ENCODE measurements at places on chromosomes 11 and 22.
A peak's percentile ranks its signal among the peaks of the same experiment; 100 is the strongest.

GRCh38 chr11:63567044-63567840 is 4.1 kb upstream of the PLAAT2 start:
- DNase-seq = peak; percentile 24

GRCh38 chr11:134950692-134951304 is 538.8 kb upstream of the B3GAT1 start:
- DNase-seq = no peak

- DNase-seq = peak; percentile 12
Measured at GRCh38 chr22:32801537-32802236, at the start of gene TIMP3. Gene TIMP3 (plus strand): TSS chr22:32801705. CDS start chr22:32802002, 297 bp downstream.

- DNase-seq = no peak
Measured at GRCh38 chr11:45217991-45218390, 68.2 kb downstream of the SYT13 start.

- DNase-seq = no peak
Measured at GRCh38 chr22:25062386-25063085, 110.0 kb downstream of the KIAA1671 start.

GRCh38 chr11:76678321-76678720 is 7.8 kb upstream of the LRRC32 start:
- DNase-seq = no peak

DNA sequence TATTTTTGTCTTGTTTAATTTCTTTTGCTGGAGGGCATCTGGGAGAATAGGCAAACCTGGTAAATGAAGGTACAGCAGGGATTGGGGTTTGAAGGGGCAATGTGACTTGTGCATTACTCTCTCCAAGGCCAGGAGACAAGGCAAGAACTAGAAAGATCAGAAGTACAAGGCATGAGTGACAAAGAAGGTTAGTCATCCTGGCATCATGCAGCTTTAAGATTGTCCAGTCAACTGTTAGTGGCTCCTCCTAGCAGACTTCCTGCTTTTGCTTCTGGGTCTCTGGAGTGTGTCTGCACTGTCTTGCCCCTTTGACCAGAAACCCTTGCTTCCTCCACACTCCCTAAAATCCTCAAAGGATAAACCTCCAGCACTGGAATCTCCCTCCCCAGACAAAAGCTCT is 27.2 kb upstream of the GLYATL1 start:
- DNase-seq = no peak

- DNase-seq = no peak
Measured at GRCh38 chr11:78657968-78658839, 83.5 kb upstream of the NARS2 start.

- no peak for DNase-seq
Measured at GRCh38 chr22:45485261-45485660, 17.4 kb upstream of the FBLN1 start.

GRCh38 chr11:111194860-111195568 is 50.5 kb upstream of the POU2AF2 start:
- no peak for DNase-seq

- DNase-seq = no peak
Measured at GRCh38 chr11:72813740-72814285, 398 bp upstream of the ATG16L2 start.

- DNase-seq = no peak
Measured at GRCh38 chr11:130801333-130802122, 114.8 kb downstream of the SNX19 start.

GRCh38 chr22:24429411-24430365 is 2.3 kb downstream of the ADORA2A start:
- no peak for DNase-seq

GRCh38 chr22:30240541-30241417 is 5.8 kb downstream of the LIF start:
- no peak for DNase-seq

DNA sequence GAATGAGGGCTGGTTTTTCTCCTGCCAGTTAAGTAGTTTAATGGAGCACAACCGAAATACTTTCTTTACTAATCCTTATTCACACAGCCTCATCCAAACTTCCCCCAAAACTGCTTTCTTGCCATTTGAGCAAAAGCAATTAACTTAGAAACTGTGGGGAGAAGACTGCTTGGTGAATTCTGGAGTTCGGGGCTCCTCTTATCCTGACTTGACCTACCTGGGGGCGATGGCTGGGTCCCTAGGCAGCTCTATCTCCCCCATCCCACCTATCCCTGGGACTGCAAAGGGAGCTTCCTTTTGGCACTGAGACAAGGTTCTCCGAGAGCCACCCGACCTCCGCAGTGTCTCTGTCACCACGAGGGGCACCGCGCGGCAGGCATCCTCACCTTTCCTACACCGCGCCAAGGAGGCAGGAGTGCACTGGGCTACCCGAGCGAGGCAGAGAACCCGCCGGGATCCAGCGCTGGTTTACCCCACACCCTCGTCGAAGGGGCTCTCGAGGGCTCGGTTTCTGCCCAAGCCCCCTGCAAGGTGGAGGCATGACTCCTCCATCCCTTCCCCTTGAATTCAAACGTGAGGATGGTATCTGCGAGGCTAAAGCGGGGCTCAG is 759 bp downstream of the DESI1 start:
- DNase-seq = peak; percentile 21

GRCh38 chr11:37727371-37727770 is 1129.3 kb upstream of the RAG2 start:
- DNase-seq = no peak

DNA sequence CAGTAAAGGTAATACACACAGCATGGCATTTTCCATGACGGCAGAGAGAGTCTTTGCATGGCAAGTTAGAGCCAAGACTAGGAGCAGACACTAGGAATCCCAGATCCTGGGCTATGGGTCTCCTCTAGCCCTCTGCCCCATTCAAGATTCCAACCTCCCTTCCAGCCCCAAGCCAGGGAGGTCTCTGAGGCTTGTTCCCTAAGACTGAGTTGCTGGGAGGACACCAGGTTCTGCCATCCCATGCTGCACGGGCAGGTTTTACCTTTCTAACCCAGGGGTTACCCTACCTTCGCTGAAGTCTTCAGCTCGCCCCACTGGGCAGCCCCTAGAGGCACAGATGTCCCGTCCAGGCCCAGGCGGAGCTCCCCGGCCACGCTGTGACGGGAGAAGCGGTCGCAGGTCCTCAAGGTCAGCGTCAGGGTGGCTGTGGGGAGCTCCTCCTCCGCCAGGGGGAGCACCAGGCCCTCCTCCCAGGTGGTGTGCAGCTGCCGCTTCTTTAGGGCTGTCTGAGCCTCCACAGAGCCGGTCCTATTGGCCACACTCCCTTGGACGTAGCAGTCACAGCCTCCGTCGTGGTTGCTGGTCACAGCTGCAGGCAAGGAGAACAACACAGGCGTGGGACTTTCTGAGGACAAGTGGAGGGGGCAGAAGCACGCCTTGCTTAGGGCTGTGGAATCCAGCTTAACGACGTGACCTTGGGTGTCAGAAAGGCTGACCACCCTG is 33.8 kb downstream of the SYT13 start:
- no peak for DNase-seq

GRCh38 chr11:115996125-115996807 is 492.1 kb upstream of the CADM1 start:
- DNase-seq = no peak

- no peak for DNase-seq
Measured at GRCh38 chr11:129426038-129426437, 50.4 kb downstream of the BARX2 start.

DNA sequence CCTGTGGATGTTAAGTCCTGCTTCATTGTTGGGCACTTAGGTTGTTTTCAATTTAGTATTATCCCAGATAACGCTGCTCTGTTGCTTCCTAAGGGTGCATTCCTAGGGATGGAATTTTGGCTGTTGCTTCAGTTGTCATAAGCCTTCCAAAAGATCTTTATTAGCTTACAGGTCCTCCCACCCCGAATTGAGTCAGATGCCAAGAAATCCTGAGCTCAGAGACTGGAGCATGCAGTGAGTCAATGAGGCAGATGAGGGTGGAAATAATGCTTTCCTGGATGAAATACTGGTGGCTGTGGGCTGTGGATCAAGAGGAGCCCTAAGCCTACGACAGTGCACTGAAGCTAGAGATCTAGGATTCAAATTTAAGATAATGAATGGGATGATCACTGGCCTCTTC is 10.7 kb upstream of the IL18BP start:
- DNase-seq = no peak

- no peak for DNase-seq
Measured at GRCh38 chr11:26997378-26997777, 3.5 kb downstream of the FIBIN start.

GRCh38 chr11:125465255-125465654 is 30.8 kb downstream of the FEZ1 start:
- DNase-seq = no peak

DNA sequence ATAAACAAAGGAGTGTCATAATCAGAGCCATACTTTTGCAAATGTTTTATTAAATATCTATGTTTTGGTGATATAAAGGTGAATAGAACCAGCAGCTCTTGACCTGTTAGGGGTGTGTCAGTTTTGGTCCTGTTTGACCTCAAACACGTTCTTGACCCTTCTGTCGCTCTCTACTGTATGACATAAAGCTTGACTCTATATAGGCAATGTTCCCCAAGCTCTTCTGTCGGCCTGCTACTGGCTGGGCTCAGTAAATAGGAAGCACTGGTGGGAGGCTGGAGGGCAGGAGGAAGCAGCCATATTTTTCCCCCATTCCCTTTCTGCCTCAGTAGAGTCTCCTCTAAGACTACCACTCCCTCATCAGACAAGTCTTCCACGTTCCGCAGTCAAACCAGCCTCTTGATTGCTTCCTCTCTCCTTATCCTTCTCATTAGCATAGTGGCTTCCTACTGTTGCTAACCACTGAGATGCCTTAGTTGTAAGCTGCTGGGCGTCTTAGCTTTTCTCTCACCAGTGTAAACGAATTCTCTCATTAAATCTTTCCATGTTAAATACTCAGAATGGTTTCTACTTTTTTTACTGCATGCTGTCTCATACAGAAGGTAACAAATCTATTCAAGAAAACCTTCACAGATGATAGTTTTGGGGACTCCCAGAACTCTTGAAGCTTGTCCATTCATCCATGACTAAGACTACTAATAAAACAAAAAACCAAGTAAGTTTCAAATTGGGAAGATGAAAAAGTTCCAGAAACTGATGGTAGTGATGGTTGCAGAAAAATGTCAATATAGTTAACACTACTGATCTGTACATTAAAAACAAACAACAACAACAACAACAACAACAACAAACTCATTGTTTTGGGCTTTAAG is 3.3 kb downstream of the NPAT start:
- no peak for DNase-seq

DNA sequence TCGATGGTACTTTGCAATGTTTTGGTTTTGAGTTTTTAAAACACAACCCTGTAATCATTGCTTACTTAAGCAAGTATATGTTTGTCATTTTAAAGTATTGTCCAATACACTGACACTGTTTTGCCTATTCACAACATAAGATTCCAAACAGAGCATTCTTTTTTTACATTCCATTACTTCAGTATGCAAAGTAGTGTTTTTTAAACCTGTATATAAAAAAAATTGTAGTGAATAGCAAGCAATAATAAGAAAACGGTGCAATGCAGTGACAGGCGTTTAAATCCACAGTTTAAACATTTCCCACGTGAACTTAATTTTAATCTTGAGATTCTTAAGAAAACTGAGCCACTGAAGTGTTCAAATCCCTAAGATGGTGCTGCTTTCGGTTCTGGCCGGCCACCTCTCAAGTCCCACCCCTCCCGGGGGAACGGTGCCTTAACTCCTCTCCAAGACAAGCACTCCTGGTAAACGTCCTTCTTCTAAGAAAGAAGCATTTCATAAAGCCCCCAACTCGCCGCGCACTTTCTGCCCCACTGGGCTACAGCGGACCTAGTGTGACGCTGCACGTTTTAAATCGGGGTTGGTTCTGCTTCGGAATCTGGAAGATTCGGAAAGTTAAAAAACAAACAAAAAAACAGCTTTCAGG is 2.9 kb downstream of the PGR start:
- no peak for DNase-seq

DNA sequence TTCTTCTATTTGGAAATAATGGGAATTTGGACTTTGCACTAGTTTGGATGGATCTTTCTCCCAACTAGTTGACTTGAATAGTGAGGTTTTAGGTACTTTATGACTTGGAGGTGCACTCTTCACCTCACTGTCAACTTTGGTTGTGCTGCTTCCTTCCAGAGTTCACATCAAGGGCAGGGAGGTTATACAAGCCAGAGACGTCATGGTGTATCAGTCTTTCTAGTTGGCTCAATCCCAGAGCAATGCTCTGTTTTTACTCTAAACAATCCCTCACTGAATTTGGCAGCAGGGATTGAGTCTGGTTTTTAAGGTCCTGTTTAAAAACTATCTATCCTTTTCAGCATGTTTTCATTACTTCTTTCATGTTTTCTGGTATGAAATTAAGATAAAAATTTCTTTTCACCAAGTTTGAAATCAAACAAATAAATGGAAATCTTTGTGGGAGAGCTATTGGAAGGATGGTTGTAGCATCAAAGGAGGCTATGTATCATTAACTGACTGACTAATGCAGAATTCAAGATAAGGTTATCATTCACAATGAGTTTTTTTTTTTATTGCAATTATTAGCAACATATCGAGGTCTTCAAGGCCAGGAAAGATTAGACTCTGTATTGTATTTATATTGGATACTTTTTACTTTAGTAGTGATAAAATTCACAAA is 28.0 kb upstream of the ZBED5 start:
- DNase-seq = no peak

DNA sequence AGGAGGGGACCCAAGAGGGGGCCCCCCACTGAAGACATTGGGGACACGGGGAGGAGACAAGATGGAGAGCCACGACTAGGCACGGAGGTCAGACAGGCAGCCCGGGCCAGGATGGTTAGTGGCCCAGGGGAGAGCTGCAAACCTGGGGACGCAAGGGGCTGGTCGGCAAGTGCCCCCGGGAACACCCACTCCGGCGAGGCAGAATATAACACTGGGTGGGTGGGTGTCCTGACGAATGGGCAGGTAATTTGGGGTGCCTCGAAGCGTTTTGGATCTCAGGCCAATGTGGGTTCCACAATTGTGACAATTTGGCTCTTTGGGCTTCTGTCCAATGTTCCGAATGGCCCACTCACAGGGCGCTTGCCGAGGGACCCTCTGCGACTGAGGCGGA is 9.9 kb downstream of the IGF2 start:
- no peak for DNase-seq

DNA sequence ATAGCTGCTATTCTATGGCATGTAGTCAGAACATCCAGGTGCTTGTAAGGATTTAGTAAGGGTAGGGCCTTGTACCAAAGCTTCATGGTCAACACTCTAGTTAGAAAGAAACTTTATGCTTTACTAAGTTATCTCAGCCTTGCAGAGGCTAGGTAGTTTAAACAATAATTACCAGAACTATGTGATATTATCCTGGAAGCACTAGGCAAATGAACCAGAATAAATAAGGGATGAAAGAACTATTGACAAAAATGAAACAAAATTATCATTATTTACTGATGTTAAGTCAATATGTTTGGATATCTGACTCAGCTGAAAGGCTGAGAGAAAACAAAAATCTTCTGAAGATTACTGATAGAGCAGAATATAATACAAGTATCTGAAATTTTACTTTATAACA is 1089.1 kb upstream of the RAG2 start:
- no peak for DNase-seq
